ENCODE measurements at places on chromosomes 3 and 15.
A peak's percentile ranks its signal among the peaks of the same experiment; 100 is the strongest.

DNA sequence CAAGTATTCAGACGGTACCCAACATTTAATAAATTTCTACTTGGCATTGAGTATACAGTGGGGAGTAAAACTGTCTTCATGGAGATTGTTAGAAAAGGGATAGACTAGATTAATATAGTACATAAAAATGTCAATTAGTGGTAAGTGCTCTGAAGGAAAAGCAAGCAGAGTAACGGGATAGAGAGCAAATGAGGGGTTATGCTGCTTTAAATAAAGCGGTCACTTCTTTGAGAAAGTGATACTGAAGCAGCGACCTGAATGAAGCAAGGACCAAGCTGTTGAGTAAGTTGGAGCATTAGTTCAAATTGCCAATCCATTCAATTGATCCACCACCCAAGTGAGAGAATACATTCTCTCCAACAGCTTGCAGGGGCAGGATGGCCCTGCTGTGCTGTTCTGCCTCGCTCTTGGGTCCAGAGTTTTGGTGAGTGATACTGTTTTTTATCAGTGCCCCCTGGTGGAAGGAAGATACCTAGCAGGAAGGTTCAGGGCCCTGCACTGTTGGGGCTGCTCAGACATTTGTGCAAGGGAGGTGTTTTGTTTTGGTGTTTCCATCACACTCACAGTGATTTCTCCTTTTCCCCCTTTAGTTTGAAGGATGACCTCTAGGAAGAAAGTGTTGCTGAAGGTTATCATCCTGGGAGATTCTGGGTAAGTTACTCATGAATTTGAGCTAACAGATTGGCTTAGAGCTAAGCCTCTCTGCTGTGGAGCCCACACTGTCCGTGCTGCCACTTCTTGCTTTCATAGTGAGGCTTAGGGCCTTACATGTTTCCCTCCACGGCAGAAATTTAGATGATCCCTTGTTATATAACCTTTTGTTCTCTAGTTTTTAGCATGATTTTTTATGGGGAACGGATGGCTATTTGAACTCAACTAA is 69.0 kb downstream of the RAB7A start:
- H3K4me3 ChIP-seq, result no peak overlapping the region
- H3K36me3 ChIP-seq, result peaks cover 21% of the 10 kb centered on the region
- peak; percentile 26 for DNase-seq
- H3K4me1 ChIP-seq, result peaks cover 11% of the 10 kb centered on the region
- peak overlapping the region; percentile 54 for H3K27ac ChIP-seq

- no peak for DNase-seq
- H3K27me3 ChIP-seq, result no peaks in the 10 kb centered on the region
- H3K36me3 ChIP-seq, result peaks cover 46% of the 10 kb centered on the region
- H3K27ac ChIP-seq, result peak overlapping the region; percentile 96
- peaks cover 18% of the 10 kb centered on the region for H3K4me1 ChIP-seq
Measured at GRCh38 chr15:40037721-40038120, 1.3 kb downstream of the SRP14 start.

DNA sequence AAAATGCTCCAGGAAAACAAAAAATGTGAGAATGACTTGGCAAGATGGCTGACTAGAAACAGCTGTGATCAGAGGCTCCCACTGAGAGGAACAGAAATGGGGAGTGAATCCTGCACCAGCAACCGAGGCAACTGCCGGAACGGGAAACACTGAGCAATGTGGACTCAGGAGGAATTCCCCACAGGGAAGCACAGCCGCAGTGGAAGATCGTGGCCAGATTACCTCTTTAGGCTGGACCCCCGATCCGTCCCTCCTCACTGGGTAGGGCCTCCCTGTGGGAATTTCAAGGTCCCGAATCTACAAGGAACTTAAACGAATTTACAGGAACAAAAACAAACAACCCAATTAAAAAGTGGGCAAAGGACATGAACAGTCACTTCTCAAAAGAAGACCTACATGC is 385.2 kb upstream of the MCTP2 start:
- no peak overlapping the region for H3K27ac ChIP-seq
- no peak overlapping the region for H3K4me3 ChIP-seq
- no peaks in the 10 kb centered on the region for H3K4me1 ChIP-seq
- H3K36me3 ChIP-seq, result no peaks in the 10 kb centered on the region
- no peaks in the 10 kb centered on the region for H3K27me3 ChIP-seq

DNA sequence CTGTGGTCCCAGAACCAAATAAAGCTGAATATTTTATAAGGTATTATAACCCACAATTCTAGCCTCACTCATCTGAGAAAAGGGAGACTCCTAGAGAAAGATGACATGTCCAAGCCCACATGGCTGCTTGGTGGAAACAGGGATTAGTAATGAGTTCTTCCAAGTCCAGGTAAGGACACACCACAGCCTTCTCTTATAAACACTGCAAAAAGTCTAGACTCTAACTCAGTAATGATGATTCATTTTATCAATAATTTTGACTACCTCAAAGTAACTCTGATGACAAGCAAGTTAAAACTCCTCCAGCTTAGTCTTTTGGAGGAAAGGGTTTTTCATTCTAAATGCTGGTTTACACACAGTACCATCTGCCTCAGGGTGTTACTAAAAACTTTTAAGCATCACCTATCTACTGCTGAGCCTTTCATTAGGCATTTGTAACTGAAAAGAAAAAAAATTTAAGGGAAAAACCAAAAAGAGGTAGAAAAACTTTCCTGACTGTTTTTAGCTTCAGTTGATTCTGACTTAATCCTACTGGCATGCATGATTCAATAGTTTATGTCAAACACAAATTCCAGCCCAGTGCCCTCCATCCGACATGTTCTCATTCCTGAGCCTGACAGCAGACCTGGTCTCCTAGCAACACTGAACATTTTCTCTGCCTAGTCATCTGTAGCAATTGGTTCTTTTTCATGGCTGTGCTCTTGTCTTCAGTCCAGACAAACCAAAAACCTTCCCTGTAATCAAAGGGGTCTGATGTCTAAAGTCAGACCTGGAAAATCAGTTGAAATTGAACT is 43.9 kb downstream of the P3H2 start:
- H3K27me3 ChIP-seq, result no peaks in the 10 kb centered on the region
- H3K27ac ChIP-seq, result no peak overlapping the region
- no peaks in the 10 kb centered on the region for H3K36me3 ChIP-seq
- H3K4me3 ChIP-seq, result no peak overlapping the region

DNA sequence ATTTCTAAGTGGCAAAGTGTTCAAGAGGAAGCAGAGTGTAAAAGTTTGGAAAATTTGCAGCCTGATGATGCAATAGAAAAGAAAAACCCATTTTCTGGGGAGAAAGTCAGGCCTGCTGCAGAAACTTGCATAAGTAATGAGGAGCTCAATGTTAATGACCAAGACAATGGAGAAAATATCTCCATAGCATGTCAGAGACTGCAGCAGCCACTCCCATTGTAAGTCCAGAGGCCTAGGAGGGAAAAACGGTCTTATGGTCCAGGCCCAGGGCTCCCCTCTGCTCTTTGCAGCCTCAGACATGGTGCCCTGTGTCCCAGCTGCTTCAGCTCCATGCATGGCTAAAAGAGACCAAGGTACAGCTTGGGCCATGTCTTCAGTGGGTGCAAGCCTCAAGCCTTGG is 96.6 kb upstream of the GMNC start:
- H3K27ac ChIP-seq, result no peak overlapping the region
- DNase-seq, result no peak
- H3K27me3 ChIP-seq, result no peaks in the 10 kb centered on the region
- H3K4me3 ChIP-seq, result no peak overlapping the region

GRCh38 chr3:79160421-79160820 is 607.4 kb downstream of the ROBO1 start:
- no peak overlapping the region for H3K4me3 ChIP-seq
- H3K27ac ChIP-seq, result no peak overlapping the region
- DNase-seq, result no peak
- no peaks in the 10 kb centered on the region for H3K36me3 ChIP-seq
- no peaks in the 10 kb centered on the region for H3K4me1 ChIP-seq

GRCh38 chr3:188950832-188951489 is 220.8 kb upstream of the TPRG1 start:
- no peak for DNase-seq
- no peaks in the 10 kb centered on the region for H3K4me1 ChIP-seq
- no peak overlapping the region for H3K27ac ChIP-seq
- H3K27me3 ChIP-seq, result no peaks in the 10 kb centered on the region
- H3K36me3 ChIP-seq, result no peaks in the 10 kb centered on the region

- no peak overlapping the region for H3K4me3 ChIP-seq
- no peaks in the 10 kb centered on the region for H3K27me3 ChIP-seq
Measured at GRCh38 chr3:177705976-177706823, 508.9 kb upstream of the TBL1XR1 start.
